ENCODE measurements at places on chromosomes 4 and X.

DNA sequence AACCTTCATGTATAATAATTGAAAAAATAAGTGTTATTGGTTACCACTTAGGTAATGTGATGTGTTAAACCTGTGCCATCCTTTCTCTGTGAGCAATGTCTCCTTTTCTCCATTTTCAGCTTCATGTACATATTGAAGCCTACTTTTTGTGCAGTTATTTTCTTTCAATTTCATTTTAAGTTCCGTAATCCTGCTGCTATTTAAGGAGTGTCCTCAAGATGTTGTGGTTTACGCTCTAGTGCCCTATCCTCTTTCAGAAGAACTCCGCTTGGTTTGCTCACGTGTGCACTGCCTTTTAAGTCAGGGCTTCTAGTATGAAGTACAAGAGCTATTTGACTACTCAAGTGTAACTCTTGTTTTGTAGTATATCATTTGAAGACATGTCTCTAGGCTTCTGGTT lies 2253.2 kb upstream of the TENM3 start:
- no peak for DNase-seq

DNA sequence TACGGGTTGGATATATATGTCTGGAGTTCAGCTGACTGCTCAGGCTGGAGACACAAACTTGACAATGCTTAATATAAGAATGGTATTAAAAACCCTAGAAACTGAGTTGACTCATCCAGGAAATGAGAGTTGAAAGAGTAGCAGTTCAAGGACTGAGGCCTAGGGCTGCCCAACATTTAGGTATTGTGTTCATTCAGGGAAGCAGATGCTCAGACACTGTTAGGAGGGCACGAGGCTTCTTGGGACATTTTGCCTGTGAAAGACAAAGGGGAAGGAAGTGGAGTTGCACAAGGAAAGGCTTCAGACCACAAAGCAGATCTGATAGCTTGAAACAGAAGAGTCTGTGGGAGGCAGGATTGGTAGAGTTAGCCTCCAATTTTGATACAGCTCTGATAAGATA lies 52.0 kb upstream of the HS3ST1 start:
- no peak for DNase-seq

- DNase-seq: no peak
Observed at GRCh38 chrX:44011506-44011905, 38.3 kb upstream of the NDP start.

DNA sequence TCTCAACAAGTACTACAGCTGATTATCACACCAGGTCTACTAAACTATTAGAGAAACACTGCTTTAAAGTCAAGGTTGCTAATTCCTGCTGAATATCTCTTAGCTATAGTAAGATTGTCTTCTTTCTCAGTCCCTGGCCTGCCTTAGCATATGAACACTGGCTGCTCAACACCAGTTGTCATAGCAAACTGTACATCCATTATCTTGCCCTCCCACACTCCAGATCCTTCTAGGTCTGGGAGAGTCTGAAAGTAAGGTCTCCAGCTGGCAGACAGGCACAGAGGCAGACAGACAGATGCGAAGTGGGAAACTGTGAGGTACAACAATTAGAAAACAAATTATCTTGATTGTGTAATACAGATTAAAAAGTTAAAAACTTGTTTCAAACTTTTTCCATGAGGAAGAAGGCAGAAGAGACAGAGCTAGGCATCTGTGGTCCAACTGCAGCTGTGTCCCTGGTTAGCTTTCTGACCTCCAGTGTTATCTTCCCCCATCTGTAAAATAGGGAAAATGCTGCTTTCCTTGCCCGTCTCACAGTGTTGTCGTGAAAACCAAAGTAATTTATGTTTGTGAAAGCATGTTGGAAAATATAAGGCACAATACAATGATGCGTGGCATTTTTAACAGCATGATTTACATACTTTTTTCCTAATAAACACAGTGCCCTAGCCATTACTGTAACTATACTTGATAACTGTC lies 133.8 kb downstream of the KLHL13 start:
- no peak for DNase-seq

DNA sequence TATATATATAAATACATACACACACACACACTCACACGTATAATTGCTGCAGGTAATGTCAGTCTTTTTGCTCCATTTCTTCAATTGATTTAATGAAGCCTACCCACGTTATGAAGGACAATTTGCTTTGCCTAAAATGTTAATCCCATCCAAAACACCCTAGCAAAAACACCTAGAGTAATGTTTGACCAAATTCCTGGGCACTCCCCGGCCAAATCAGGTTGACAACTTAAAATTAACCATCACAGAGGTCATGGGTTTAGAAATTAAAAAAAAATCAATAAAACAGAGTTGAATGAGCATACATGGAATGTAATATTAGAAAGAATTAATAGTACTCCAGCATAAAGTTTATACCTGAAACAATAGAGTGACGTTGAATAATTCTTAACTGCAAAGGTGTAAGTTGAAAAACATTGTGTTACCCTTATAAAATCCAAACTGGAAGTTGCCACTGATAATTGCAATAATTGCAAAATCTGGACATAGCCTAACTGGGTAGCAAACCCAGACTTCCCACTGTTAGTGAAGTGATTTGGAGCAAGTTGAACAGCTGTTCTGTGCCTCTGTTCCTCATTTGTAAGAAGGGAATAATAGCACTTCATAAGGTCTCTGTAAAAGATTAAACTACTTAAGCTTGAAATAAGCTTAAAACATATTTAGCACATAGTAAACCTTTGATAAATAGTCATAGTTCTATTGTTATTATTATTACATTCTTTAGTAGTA lies 2120.5 kb downstream of the PCDH7 start:
- DNase-seq: no peak

DNA sequence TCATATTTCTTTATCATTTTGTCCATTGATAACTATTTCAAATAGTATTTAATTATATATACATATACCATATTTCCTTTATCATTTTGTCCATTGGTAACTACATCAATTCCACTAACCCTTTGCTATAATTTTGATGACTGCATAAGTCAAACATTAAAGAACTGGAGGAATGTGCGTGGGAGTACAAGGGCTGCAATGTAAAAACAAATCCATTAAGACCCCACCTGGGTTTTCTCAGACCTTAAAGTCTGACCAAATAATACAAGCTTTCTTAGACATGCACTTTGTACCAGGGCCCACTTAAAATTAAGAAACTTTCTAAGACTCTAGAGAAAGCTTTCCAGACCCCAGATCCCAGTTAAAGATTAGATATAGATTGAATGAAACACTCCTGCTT lies 1622.4 kb upstream of the PCDH10 start:
- DNase-seq: no peak

DNA sequence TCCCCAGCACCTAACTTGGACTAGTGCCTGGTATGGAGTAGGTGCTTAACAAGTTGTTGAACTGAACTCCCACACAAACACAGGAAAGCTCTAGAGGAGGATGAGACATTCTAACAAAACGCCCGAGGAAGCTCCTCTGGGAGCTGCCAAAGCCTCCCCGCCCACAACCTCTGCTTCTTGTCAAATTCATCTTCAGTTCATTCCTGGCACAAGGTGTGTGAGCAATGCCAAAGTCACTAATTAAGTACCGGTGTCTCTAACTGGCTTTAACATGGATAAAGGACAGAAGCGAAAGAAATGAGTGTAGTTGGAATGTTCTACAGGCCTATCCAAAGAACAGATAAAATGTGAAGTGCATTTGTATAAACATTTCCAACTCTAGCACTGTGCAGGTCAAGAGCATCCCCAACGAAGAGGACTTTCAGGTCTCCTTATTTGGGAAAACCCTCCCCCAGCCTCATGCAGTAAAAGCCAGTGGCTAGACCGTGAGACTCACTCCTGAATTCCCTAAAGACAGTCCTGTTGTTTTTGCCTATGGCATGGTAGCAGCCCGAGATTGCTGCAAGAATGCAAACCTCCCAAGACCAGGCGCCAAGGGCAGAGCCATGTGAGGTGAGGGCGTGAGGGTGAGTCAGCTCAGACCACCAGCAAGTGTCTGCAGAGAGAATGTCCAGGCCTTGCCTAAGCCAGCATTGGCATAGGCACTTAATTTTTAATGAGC lies 72.2 kb upstream of the KLF3 start:
- DNase-seq: no peak

GRCh38 chrX:29143356-29143755 lies 556.1 kb downstream of the IL1RAPL1 start:
- no peak for DNase-seq

GRCh38 chr4:26320538-26321372 lies at the start of gene RBPJ:
TSS of gene RBPJ (plus strand) at chr4:26321014. CDS start at chr4:26321029, 15 bp downstream.
- DNase-seq: no peak

- no peak for DNase-seq
Observed at GRCh38 chr4:6121276-6121850, 79.0 kb downstream of the JAKMIP1 start.

DNA sequence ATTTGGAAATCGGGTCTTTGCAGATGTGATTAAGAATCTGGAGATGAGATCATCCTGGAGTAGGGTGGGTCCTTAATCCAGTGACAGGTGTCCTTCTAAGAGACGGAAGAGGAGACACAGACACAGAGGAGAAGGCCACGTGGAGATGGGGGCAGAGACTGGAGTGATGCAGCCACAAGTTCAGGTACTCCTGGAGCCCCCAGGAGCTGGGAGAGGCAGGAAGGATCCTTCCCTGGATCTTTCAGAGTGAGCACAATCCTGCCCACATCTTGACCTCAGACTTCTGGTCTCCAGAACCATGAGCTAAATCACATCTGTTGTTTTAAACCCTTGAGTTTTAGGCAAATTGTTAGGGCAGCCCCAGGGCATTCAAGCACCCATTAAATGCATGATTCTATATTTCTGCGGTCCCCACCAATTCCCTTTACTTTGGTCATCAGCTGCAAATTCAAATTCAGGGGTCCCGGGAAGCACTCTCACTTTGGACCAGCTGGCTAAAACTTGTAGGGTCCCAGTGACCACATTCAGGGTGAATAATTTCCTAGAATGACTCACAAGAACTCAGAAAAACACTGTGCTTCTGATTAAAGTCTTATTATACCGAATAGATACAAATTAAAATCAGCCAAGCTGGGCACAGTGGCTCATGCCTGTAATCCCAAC lies 12.8 kb upstream of the AKAP17A start:
- no peak for DNase-seq

DNA sequence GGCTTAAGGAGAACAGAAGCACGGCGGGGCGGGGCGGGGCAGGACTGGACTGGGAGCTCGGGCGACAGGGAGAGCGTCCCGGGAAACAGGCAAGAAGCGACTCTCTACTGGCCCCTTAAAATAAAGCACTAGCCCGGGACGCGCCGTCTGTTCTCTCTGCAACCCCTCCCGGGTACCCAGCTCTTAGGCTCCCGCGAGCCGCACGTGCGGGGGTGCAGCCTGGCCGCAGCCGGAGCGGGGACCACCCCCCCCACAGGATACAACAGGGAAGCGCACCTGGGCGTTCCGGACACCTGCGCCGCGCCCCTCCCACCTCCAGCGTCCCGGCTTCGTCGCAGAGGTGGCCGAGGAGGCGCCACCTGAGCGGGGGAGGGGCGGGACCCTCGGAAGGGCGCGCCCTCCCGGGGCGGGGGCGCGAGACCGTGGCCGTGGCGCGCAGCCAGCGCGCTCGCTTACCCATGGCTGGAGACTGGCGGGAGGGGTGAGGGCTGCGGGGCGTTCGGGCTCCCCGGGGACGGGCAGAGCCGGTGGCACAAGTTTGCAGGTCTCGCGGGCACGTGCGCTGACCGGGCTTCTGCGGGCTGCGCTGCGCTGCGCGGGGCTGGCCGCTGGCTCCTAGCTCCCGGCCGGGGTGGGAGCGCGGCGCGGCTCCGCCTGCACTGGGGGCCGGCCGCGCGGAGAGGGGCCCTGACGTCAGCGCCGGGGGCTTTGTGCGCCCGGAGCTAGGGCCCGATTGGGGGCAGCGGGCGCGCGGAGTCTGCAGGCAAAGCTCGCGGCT lies 91.5 kb downstream of the GEMIN8 start:
- DNase-seq: no peak

- DNase-seq: no peak
Observed at GRCh38 chr4:87019246-87019791, 84.5 kb downstream of the AFF1 start.

Measured in cortex of kidney (tissue), 1 donor.